ENCODE measurements at places on chromosomes 13 and 19.

DNA sequence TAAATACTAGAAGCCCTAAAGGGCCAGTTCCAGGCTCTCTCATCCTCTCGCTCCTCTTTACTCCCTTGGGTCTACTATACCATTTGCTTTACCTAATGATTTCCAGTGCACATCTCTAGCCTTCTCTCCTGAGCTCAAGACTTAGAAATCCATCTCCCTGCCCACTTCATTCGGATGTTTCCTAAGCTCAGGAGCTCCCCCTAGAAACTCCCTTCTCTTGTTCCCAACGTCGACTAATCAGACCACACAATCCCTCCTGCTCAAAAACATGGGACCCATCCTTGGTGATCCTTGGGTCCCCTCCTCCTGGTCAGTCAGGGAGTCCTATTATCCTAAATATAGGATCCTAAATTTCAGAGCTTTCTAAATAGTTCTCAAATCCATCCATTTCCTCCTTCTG lies 21.1 kb upstream of the STK24 start:
- no peak for DNase-seq

GRCh38 chr19:48607359-48607755 lies 815 bp downstream of the SPACA4 start:
- no peak for DNase-seq

DNA sequence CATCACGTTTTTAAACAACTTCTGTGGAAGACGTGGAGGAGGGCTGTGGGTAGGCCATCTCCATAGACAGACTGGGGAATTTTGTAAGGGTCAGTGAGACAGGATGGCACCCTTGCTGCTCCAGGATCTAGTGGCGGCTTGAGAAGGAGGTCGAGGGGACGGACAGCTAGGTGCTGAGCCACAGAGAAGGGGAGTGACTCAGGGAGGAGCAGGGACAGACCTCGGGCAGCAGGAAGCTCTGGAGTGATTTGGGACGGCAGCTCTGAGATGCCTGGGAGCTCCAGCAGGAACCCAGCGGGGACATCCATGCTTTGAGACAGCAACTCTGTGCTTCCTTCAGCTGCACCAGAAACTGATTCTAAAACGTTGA lies 169.1 kb upstream of the SOX1 start:
- no peak for DNase-seq

GRCh38 chr13:35978607-35979316 lies 152.4 kb downstream of the DCLK1 start:
- DNase-seq, result peak; percentile 52

DNA sequence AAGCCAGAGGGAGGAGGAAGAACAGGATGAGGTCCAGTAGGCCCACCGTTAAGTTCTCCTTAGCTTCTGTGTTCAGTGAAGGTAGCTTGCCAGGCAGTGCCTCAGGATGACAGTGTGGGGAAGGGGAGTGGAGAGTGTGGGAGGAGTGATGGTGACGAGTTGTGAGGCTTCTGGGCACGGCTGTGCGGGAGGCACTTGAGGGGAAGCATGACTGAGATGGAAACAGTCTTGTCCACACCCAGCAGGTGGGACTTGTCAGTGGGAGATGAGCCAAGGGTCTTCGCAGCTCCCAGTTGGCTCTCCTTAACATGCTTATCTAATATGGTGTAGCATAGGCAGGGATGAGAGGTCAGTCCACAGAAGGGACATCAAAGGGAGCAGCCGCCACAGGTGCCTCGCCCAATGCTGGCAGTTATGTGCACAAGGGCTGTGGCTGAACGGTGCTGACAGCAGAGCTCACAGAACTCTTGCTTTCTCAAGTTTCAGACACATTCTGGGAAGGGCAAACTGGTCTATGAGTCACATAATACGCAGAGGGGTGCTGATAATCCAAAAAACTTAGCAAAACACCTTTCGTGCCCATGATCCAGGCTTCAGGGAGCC lies 47.5 kb downstream of the OXGR1 start:
- no peak for DNase-seq

DNA sequence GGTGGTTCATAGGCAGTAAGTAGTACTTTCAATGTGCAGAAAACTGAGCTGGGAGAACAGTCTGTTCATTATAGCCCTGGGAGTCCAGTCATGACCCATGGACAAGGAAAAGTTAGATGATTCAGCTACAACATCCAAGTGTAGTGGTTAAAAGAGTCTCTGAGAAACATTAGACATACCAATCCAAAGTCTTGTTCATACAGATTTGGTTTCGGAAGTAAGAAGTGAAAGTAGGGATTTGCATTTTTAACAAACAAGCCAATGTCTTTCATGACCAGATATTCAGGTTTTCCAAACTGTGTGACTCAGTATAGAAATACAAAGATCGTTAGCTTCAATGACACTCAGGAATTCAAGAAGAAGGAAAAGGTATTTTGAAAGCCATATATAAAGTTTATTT lies 345.3 kb downstream of the SLITRK1 start:
- peak; percentile 45 for DNase-seq

DNA sequence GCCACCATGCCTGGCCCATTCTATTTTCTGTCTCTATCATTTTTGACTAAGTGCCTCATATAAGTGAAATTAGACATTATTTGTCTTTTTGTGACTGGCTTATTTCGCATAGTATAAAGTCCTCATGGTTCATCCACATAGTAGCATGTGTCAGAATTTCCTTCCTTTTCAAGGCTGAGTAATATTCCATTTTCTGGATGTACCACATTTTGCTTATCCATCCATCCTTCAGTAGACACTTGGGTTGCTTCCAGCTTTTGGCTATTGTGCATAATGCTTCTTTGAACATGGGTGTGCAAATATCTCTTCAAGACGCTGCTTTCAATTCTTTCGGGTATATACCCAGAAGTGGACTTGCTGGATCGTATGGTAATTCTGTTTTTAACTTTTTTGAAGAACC lies 51.5 kb upstream of the USE1 start:
- DNase-seq, result no peak

DNA sequence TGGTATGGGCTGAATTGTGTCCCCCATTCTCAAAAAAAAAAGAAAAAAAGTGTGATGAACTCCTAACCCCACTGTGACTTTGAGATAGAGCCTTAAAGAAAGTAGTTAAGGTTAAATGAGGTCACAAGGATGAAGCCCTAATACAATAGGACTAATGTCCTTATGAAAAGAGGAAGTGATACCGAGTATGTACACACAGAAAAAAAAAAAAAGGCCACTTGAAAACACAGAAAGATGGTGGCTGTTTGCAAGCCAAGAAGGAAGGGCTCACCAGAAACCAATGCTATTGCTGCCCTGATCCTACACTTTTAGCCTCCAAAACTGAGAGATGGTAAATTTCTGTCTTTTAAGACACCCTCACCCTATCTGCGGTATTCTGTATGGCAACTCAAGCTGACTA lies 955.6 kb downstream of the PCDH17 start:
- no peak for DNase-seq

DNA sequence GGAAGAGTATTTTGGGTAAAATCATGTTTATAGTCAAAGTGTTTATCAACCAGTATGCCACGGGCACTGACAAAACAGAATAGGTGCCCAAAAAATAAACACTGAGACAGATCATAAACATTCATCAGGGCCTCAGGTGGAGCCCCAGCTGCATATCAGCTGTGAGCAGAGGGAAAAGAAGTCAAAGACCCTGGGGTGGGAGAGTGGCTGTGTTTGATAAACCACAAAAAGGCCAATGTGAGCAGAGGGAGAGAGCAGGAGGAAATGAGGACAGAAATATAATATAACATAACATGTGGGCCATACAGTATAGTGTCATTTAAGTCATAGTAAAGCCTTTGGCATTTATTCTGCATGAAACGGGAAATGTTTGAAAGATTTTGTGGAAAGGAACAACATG lies 10.0 kb upstream of the EPSTI1 start:
- DNase-seq, result no peak

DNA sequence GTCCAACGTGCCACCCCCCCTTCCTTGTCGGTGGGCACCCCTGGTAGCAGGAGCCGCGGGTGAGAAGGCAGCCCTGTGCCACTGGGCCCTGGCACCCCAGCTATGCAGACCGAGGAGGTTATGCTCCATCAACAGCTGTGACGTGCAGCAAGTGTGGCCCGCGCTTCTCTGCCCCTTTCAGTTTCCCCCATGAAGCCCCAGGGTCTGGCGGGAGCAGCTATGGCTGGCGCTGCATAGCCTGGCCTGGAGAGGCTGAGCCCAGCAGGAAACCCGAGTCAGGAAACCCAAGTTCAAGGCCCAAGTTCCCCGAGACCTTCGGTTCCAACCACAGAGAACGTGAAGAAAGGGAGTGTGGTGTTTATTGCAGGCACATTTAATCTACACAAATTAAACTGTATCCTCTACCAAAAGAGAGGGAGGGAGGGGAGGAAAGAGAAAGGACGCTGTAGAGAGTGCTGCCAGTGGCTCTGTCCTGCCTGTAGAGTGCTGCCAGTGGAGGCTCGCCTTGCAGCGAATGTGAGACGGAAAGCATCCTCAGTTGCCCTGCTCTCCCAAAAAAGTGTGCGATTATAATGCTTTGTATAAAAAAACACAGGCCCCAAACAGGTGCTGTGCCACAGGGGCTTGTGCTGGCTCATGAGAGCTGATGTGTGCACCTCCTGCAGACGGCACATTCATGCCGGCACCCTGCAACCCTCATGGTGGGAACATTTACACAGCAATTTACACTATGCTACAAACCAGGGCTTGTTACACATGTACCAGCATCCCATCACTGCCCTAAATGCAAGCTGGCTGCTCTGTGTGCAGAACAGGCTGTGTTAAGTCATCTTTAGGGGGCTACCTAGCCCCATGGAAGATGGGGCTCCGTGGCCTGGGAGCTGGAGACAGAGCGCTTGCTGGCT lies 16.3 kb downstream of the POP4 start:
- DNase-seq, result no peak
